ENCODE measurements at places on chromosomes 4 and X.

GRCh38 chr4:183337349-183337748, 15.1 kb upstream of the CLDN24 start:
- DNase-seq, result no peak

DNA sequence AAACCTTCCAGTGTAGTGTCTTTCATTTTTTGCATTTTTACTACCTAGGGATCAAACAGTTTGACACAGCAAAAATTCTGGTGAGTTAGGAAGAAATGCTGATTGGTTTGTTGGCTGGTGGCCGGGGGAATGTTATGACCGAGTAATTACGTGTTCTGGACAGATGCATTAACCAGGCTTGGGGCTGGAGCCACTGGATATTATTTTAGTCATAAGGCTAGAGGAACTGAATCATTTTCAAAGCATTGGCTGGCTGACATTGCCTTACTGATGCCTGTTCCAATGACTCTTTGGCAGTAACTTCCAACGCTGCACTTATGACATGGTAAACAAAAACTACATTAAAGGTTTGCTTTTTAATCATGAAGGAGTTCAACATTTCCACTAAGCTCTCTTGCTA, 84.6 kb downstream of the FBXO8 start:
- no peak for DNase-seq

- no peak for DNase-seq
Measured at GRCh38 chr4:51842167-51842553, 793 bp upstream of the DCUN1D4 start.

DNA sequence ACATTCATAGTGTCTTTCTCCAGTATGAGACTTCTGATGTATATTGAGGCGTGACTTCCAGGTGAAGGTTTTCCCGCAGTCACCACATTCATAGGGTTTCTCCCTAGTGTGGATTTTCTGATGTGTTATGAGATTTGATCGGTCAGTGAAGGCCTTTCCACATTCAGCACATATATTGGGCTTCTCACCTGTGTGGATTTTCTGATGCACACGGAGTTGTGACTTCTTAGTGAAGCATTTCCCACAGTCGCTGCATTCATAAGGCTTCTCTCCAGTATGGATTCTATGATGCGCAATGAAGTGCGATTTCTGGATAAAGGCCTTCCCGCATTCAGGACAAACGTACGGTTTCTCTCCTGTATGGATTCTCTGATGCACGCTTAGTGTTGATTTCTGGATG, 35.4 kb downstream of the ZNF41 start:
- DNase-seq, result no peak

GRCh38 chr4:123455360-123455759, 58.8 kb downstream of the SPRY1 start:
- no peak for DNase-seq

- no peak for DNase-seq
Measured at GRCh38 chr4:153725136-153725830, 34.5 kb downstream of the RNF175 start.

Measured in vagina (tissue), 2 donors.